ENCODE measurements at places on chromosomes 2 and 18.

DNA sequence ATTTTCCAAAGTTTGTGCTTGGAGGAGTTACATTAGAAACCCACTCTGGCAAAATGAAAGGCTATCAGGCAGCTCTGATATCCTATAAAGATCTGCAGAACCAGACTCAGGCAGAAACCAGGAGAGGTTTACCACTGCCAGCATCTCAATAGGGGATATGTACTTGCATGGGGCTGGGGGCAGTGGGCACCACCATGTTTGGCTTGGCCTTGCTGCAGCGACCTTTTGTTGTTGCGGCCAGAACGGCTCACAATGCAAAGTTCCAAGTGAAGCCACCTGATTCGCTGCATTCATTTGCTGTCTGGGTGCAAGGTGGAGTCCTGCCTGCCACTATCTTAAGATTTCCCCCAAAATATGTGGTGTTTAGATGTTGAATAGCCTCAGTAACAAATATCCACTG, 81.3 kb downstream of the COPS8 start:
- no peak for DNase-seq

- no peak for DNase-seq
Measured at GRCh38 chr2:28378679-28379584, 13.7 kb upstream of the FOSL2 start.

DNA sequence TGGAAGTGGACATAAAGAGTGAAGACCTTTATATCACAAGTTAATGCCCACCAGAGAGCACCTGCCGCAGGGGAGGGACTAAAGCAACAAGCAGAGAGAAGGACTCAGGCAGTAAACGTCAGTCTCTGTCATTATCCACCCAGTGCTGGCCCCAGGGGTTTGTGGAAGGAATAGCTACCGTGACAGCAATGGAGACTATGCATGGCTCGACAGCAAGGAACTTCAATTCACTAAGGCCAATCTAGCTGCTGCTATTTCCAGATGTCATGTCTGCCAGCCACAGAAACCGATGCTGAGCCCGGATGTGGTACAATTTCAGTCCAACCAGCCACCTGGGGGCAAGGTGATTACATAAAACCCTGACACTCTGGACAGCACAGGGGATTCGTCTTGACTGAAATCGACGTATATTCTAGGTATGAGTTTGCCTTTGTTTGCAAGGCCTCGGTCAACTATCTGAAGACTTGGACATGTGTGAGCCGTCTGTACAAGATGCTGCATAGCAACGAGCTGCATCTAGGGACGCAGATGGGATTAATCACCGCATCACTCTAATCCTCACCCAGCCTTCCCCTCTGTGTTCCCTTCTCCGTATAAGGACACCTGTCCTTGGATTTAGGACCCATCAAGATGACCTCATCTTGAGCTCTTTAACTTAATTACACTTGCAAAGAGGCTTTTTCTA, 154.1 kb upstream of the SH3BP4 start:
- no peak for DNase-seq

GRCh38 chr2:101710471-101711318, 13.2 kb downstream of the MAP4K4 start:
- DNase-seq = no peak
